NCI-H345 (cell line): ENCODE measurements at places on chromosomes 1 and 21.

- no peak for DNase-seq
Measured at GRCh38 chr1:187762118-187762517, 933.4 kb downstream of the PLA2G4A start.

DNA sequence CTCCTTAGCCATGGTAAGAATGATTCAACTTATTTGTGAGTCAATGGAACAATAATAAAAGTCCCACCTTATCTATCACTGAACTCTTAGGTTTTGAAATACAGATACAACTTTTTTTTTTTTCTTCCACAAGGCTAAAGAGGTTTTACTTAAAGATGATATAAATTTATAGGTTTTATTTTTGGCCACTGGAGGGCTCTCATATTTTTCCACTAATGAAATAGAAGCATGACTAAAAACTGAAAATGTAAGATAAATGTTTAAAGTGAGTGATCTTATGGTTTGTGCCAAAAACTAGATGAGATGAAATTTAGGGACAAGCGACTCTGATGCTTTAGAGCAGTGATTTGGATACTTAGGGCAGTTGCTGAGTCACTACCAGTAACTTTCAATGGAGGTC is 499.0 kb downstream of the NUF2 start:
- DNase-seq: no peak

- DNase-seq: peak; percentile 50
Measured at GRCh38 chr21:39630827-39631226, 18.1 kb downstream of the B3GALT5 start.

GRCh38 chr1:63127376-63127775 is 195.0 kb upstream of the FOXD3 start:
- DNase-seq: no peak

DNA sequence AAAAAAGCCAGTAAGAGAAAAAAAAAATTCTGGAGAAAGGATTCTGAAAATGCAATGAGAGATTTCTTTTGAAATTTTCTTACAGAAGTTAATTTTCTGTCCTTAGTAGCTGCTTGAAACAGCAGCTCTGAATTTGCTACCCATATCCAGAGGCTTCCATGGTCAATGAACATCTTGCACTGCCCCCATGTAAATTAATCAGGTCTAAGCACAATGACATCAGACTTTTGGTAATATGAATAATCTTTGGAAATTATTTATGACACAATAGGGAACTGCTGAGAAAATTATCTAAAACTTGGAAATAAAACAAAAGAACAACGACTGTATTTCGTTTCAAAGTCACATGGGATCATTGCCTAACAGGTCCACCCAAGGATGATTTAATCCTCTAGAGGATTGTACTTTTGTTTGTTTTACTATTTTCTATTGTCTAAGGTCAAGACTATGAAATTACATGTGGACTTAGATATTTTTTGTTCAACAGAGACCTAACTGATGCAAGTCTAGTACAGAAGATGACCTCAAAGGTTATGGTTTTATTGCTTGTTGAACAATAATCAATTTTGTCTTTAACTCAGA is 312.1 kb downstream of the BACH1 start:
- no peak for DNase-seq

GRCh38 chr1:181784039-181784683 is 277.4 kb downstream of the ZNF648 start:
- no peak for DNase-seq

DNA sequence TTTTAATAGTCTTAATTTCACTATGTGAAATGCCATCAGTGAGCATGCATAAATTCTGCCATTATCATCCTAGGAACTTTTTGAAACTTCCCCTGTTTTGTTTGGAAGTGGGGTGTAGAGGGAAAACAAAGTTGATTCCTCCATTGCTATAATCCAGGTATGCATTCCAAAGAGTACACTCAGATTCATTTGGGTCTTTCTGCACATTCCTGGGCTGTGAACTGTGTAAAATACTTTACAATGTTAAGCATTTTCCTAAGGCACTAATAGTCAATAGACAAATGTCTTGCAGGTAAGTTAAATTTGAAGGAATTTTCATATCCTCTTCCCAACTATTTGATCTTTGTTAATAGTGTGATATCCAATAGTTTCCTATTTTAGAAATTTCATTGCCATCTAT is 36.2 kb downstream of the SGIP1 start:
- DNase-seq: no peak

GRCh38 chr1:234842726-234843641 is 233.0 kb upstream of the IRF2BP2 start:
- peak; percentile 52 for DNase-seq

DNA sequence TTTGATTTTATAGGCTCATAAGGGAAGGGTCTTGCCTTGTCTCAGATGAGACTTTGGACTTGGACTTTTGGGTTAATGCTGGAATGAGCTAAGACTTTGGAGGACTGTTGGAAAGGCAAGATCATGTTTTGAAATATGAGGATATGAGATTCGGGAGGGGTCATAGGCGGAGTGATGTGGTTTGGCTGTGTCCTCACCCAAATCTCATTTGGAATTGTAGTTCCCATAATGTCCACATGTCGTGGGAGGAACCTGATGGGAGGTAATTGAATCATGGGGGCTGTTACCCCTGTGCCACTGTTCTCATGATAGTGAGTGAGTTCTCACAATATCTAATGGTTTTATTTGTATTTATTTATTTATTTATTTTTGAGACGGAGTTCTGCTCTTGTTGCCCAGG is 6.9 kb upstream of the CSDE1 start:
- no peak for DNase-seq
